ENCODE measurements at places on chromosomes 5 and 9. TPM values are rescaled to one million over a fixed set of nuclear protein-coding genes. Genes with fewer than 3 reads are reported as not detected.

Gene APBB3
- polyA plus RNA-seq, result 126 TPM

Gene GAS1
- polyA plus RNA-seq, result not detected

Gene GABRA6
- not detected for polyA plus RNA-seq

Gene EQTN
- polyA plus RNA-seq, result 1.3 TPM

Gene FOXD4L5
- not detected for polyA plus RNA-seq

Gene FGF18
- polyA plus RNA-seq, result 0.07 TPM

Gene NAA35
- 7.8 TPM for polyA plus RNA-seq

Gene BTNL9
- polyA plus RNA-seq, result 40.7 TPM

Gene SKP2
- 27.1 TPM for polyA plus RNA-seq

- no peaks in the 10 kb centered on the region for H3K36me3 ChIP-seq
- no peak overlapping the region for H3K4me3 ChIP-seq
- DNase-seq, result no peak
Observed at GRCh38 chr9:80995759-80996158, 693.6 kb downstream of the TLE1 start.

- H3K4me1 ChIP-seq, result no peaks in the 10 kb centered on the region
- no peak overlapping the region for H3K4me3 ChIP-seq
- H3K36me3 ChIP-seq, result peaks cover under 1% of the 10 kb centered on the region
- DNase-seq, result no peak
Observed at GRCh38 chr5:97131139-97131710, 11.2 kb downstream of the LIX1 start.

DNA sequence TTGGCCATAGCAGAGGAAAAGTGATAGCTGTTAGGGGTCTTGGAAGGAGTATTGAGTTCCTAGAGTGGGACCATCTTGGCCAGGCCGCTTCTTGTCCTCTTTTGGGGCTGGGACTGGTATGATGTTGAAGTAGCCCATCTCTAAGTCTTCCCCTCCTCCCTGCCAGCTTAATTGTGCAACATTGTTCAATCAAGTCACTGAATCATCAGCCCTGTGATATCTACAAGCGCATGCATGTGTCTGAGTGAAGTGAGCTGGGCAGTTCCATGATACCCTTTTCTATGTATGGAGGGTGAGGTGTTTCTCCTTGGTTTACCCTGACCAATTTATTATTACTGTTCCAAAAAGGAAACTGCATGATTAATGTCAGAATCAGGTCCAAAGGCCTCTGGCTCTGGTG lies 112.2 kb downstream of the C9orf152 start:
- peak overlapping the region; percentile 23 for H3K27ac ChIP-seq
- peaks cover 45% of the 10 kb centered on the region for H3K4me1 ChIP-seq
- no peak overlapping the region for H3K4me3 ChIP-seq
- no peaks in the 10 kb centered on the region for H3K27me3 ChIP-seq

GRCh38 chr5:157540707-157541446 lies 34.7 kb downstream of the ADAM19 start:
- peak overlapping the region; percentile 2 for H3K4me3 ChIP-seq
- peaks cover 72% of the 10 kb centered on the region for H3K4me1 ChIP-seq
- H3K27ac ChIP-seq, result peak overlapping the region; percentile 69
- no peaks in the 10 kb centered on the region for H3K27me3 ChIP-seq
- peaks cover 2% of the 10 kb centered on the region for H3K36me3 ChIP-seq

- DNase-seq, result no peak
- H3K27me3 ChIP-seq, result no peaks in the 10 kb centered on the region
- no peak overlapping the region for H3K27ac ChIP-seq
- no peaks in the 10 kb centered on the region for H3K4me1 ChIP-seq
- H3K36me3 ChIP-seq, result peaks cover 3% of the 10 kb centered on the region
Observed at GRCh38 chr5:62587737-62588136, 9.1 kb downstream of the LRRC70 start.

- H3K4me3 ChIP-seq, result no peak overlapping the region
- H3K27me3 ChIP-seq, result no peaks in the 10 kb centered on the region
- H3K36me3 ChIP-seq, result no peaks in the 10 kb centered on the region
- no peak overlapping the region for H3K27ac ChIP-seq
Observed at GRCh38 chr5:99023330-99023729, 94.5 kb upstream of the CHD1 start.

DNA sequence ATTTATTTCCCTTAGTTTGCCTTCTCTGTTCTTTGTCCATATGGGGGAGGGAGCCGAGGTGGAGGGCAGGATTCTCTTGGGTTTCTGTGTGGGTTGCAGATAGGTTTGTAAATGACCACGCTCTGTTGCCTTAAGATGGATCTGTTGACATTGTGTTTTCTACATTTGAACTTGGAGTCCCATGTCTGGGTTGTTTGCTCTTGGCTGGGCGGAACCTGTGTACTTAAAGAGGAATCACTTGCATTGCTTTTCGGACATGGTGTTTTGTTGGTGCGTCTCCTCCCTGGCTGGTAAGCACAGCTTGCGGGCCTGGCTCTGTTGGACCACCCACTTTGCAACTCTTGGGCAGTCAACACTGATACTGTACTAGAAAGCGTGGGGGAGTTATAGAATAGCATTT lies 45.9 kb downstream of the EHMT1 start:
- no peak overlapping the region for H3K4me3 ChIP-seq
- H3K36me3 ChIP-seq, result no peaks in the 10 kb centered on the region
- H3K4me1 ChIP-seq, result peaks cover 32% of the 10 kb centered on the region
- no peak overlapping the region for H3K27ac ChIP-seq
- no peak for DNase-seq

- DNase-seq, result peak; percentile 18
- no peak overlapping the region for H3K4me3 ChIP-seq
- H3K4me1 ChIP-seq, result peaks cover 4% of the 10 kb centered on the region
- H3K27me3 ChIP-seq, result no peaks in the 10 kb centered on the region
Observed at GRCh38 chr5:159469496-159470372, 139.4 kb upstream of the IL12B start.

- DNase-seq, result no peak
- no peaks in the 10 kb centered on the region for H3K4me1 ChIP-seq
- no peaks in the 10 kb centered on the region for H3K36me3 ChIP-seq
- H3K4me3 ChIP-seq, result no peak overlapping the region
- H3K27ac ChIP-seq, result no peak overlapping the region
Observed at GRCh38 chr9:72133365-72134035, 15.7 kb upstream of the GDA start.

DNA sequence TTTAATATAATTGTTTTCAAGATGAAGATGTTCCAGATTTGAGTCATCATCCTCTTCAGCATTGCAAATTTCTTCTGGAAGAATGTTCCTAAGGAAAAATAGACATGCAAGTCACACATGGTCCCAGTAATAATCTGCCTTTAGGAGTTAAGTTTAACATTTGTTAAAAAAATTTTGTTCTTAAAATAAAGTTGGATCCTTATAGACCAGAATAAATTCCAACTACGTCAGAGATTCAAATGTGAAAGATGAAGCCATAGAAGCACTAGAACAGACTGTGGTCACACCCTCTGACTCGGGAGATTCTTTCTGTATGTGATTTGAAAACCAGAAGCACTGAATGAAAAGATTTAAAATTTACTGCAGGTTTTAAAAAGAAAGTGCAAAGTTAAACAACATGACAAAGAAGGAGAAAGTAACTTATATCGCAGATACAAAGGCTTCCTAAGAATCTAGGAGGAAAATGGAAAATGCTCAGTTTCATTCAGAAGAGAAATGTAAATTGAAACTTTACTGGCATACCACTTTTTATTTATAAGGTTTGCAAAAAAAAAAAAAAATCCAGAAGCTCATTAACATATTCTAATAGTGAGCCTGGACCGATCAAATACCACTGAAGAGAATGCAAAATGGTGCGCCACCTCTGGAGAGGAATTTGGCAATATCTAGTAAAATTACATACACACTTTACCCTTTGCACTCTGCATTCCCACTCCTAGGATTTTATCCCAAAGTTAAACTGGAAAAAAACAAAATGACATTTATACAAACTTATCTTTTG lies 14.3 kb upstream of the ASPN start:
- H3K36me3 ChIP-seq, result no peaks in the 10 kb centered on the region
- no peak overlapping the region for H3K27ac ChIP-seq
- DNase-seq, result no peak
- no peak overlapping the region for H3K4me3 ChIP-seq

- DNase-seq, result no peak
- no peaks in the 10 kb centered on the region for H3K4me1 ChIP-seq
- no peaks in the 10 kb centered on the region for H3K27me3 ChIP-seq
- H3K4me3 ChIP-seq, result no peak overlapping the region
Observed at GRCh38 chr5:174625591-174626350, 98.6 kb upstream of the MSX2 start.

- H3K4me3 ChIP-seq, result no peak overlapping the region
- no peaks in the 10 kb centered on the region for H3K27me3 ChIP-seq
- no peak overlapping the region for H3K27ac ChIP-seq
- no peak for DNase-seq
- no peaks in the 10 kb centered on the region for H3K4me1 ChIP-seq
Observed at GRCh38 chr5:44334622-44335021, 54.6 kb downstream of the FGF10 start.

DNA sequence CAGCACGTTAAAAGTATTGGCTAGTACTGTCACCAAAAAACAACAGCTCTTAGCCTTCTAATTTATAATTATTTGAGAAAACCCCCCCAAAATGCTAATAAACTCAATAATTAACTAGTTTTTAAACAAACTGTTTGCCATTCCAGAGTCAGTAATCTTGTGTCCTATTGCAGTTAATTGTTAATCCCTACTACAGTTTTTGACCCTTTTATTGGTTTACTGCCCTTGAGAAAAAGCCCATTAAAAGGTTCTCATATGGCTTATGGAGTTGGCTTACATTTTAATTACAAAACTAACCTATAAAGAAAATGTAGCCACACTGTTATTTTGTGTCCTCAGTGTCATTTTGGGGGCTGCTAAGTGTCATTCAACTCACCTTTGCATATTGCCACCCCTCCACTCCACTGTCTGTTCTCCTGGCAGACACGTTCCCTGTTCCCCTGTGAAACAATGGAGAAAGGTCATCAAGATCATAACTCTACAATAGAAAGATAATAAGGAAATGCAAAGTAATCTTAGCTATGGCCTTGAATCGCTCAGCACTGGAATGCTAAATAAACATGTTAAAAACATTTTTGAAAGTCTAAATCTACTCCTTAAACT lies 51.6 kb upstream of the TXNDC8 start:
- no peak overlapping the region for H3K4me3 ChIP-seq
- no peaks in the 10 kb centered on the region for H3K4me1 ChIP-seq
- DNase-seq, result no peak
- no peaks in the 10 kb centered on the region for H3K36me3 ChIP-seq
- peaks cover 3% of the 10 kb centered on the region for H3K27me3 ChIP-seq

DNA sequence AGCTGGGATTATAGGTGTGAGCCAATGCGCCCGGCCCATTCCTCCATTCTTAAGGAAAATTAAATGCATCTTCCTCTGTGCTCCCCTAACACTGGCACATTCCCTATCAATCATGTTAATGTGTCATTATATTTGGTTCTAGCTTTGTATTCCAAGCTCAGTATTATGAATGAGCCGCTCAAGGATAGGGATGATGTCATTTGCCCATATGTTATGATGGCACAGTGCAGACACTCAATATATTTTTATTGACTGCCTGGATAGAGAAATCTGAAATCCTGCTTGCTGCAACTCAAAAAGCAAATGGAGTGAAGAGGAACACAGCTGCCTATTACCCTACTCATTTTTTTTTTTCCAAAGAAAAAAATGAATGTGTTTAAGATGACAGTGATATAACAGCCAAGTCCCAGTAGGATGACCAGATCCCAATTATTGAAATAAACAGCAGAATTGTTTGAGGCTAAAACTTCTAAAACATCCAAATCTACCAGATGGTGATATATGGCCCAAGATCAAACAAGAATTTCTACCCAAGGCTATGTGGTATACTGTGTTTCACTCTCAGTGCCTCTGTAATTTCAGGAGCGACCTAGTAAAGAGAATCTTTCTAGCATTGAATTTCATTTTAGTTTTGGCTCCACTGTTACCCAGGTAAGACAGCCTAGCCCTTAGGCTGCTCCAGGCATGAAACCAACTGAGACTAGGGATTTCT lies 16.3 kb downstream of the SUSD1 start:
- no peaks in the 10 kb centered on the region for H3K36me3 ChIP-seq
- H3K4me3 ChIP-seq, result no peak overlapping the region

DNA sequence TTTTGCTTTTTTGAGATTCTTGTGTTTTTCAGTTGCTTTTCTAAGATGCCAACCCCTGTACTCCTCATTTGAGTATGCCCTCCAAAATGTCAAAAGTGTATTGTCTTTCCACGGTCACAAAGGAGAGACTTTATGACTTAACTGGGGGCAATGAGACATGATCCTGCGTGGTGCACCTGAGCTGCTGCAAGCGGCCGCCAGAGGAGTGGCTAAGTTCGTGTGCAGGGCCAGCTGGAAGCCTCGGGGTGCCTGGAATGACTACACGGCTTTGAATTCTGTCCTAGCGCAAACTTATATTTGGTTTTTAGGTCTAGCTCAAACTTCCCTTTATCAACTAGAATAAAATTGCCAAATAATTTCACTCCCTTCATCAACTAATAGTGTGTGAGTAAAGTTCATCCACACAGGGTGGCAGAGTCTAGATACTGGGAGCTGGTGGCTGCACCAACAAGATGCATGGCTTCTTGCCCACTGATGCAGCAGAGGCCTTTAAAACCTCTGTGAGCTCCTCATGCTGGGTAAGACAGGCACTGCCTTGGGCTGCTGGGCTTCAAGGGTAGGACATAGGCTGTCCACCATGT lies 4.7 kb downstream of the GADD45G start:
- peaks cover 27% of the 10 kb centered on the region for H3K27me3 ChIP-seq
- DNase-seq, result no peak
- H3K36me3 ChIP-seq, result no peaks in the 10 kb centered on the region
- H3K27ac ChIP-seq, result no peak overlapping the region
- H3K4me3 ChIP-seq, result no peak overlapping the region

DNA sequence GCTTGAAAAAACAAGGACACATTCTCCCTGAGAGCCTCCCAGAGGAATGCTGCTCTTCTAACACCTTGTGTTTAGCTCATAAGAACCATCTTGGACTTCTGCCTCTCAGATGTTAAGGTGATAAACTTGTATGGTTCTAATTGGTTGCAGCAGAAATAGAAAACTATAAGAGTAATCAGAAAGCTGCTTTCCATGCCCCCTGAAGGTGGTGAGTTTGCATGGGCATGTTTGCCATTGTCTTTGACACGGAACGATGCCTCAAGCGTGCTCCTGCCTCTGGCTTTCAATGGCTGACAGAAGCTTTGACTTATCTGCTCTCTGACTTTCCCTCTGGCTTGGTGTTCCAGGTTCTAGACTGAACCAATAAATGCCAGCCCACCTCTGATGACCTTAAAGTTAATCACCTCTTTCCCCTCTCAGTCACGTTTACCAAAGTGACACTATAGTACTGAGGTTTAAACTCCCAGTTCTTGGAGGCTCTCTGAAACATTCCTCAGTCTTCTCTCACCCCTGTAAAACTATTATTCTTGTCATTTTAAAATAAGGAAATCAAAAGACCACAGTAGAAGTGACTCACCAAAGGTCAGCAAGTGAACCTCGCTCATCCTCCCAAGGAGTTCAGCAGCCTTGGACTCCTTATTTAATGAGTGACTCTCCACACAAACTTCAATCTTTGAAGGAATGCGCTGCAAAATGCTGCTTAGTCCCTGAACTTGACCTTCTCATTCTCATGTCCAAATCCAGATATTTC lies 103.6 kb downstream of the PIK3R1 start:
- H3K36me3 ChIP-seq, result no peaks in the 10 kb centered on the region
- no peak for DNase-seq
- peaks cover 8% of the 10 kb centered on the region for H3K4me1 ChIP-seq
- no peak overlapping the region for H3K27ac ChIP-seq
